CD4-positive, alpha-beta T cell treated with Interleukin-21 for 1 hour (primary cell): ENCODE measurements at places on chromosomes 5 and 9.

- peak; percentile 36 for DNase-seq
Measured at GRCh38 chr5:68285075-68285840, 69.7 kb downstream of the PIK3R1 start.

GRCh38 chr5:169637085-169637548, at the start of gene DOCK2:
Gene DOCK2 (plus strand): TSS chr5:169637275. CDS start chr5:169637327, 52 bp downstream.
- DNase-seq, result peak; percentile 71

DNA sequence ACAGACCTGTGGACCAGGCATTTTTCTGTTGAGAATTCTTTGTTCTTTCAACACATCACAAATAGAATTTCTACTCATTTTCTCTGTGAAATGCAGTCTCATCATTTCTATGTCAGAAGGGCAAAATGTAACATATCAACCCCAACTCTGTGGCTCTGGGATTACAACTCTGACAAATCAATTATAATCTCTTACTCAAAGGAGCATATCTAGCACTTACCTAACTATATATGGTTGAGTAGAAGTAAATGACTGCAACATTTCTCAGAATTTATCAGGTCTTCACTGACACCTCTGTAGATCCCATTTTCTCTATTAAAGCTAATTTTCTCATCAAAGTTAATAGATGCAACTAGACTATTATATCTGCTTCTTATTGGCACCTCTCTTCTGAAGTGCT, 64.8 kb downstream of the GABRG2 start:
- DNase-seq, result no peak

- no peak for DNase-seq
Measured at GRCh38 chr9:4547016-4547415, 56.7 kb downstream of the SLC1A1 start.

GRCh38 chr5:88583471-88583870, 299.5 kb downstream of the MEF2C start:
- DNase-seq, result no peak

DNA sequence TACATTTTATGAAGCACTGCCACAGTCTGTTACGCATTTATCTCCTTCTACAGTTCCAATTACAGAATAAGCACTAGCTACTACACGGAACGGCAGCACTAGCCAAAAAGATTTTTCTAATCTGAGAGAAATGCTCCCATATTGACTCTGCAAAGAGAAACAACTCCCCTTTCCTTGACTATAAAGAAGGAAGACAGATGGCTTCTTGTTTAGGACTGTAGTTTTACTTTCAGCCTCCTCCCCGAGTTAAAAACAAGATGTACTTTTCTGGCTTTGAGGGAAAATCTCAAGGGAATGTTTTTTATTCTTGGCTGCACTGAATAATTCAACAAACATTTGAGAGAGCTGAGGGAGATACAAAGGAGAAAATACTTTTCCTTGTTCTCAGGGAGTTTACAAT, 1.9 kb upstream of the SLC44A1 start:
- DNase-seq, result no peak

DNA sequence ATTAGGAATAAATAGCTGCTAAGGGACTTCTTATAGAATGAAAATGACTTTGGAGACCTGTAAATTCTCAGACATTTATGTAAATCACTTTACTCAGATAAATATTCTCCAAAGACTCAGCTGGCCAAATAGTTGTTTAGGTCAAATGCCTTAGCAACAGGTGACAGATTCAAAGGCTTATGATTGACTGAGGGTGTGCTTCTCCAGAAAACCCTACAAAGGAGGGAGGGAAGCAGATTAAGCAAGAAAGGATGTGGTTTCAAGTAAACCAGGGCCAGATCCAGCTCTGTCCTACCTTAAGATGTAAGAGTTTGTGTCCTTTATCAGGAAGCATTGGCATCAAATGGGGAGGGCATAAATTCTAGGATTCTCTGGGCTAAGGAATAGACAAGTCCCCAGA, 433.0 kb downstream of the TLE1 start:
- DNase-seq, result no peak

DNA sequence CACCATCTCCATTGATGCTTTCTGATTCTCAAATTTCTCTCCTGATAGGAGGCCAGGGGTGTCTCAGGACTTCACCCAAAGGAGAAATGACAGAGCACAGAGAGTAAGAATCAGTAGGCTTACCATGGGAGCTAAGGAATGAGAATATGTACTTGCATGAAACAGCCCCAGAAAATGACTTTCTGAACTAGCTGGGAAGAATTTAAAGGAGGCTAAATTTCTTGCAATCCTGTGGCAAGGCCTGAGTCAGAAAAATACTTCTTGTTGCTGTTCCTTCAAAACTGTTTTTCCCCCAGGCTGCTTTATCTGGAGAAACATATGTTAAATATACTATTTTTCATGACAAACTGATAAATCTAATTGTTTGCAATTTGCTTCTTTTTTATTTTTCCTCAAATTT, 53.4 kb upstream of the FBXL7 start:
- DNase-seq, result no peak

DNA sequence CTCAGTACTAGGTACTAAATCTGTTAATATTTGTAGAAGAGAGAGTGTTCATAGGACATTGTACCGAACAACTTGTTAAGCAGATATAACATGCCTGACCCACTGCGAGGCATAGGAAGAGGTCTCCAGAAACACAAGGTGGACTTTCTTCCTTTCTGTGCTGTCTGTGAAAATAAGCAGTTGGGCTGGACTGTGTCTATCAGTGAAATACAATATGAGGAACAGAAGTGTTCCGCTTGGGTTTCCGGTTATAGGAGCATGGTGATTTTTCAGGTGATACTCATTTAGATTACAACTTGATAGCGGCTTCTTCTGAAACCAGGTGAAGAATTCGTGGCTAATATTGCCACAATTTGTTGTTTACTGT, 60.9 kb upstream of the TLR4 start:
- DNase-seq, result no peak

DNA sequence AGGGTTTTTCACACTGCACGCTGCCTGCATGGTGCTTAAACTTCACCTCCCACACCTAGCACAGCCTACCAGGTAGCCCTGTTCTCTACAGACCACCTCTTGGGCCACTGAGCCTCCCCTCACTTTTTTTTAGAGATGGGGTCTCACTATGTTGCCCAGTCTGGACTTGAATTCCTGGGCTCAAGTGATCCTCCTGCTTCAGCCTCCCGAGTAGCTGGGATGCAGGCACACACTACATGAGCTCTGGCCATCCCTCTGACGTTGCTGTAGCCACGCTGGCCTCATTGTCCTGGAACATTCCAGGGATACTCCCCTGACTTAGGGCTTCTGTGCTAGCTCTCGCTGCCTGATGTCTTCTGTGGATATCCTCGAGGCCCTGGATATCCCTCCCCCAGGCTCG, 7.2 kb upstream of the CACFD1 start:
- no peak for DNase-seq

GRCh38 chr5:141853895-141854626, 24.1 kb downstream of the PCDH1 start:
- no peak for DNase-seq

- DNase-seq, result no peak
Measured at GRCh38 chr5:40554813-40555212, 124.9 kb upstream of the PTGER4 start.

DNA sequence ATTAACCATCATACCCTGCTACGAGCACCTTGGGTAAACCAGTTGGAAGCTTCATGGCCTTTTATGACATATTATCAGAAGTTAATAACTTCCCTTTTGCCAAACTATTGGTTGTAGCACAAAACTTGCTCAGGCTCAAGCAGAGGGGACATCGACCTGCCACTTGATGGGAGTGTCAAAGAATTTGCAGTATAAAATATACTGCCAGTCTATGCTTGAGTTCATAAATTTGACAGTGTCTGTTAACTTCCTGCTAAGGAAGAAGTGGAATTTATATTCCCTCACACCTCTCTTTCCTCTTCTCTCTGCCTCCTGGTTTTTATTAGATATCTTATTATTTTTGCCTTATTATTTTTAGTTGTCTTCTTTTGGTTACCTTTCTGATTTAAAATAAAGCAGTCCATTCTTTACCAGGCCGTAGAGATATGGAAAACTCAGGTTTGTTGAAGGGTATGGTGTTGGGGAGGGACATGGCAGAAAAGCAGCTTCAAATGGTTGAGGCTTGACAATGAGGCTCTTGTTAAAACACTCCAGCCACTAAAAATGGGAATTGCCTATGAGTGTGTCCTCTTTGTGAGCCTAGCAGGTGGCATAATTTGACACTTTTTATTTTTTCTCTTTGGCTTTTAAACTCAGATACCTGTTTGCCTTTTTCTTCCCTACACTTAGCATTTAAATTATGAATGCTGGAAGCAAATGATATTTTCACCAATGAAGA, 298.0 kb downstream of the DOCK8 start:
- DNase-seq, result no peak

GRCh38 chr5:92372766-92373165, 989.6 kb upstream of the ARRDC3 start:
- DNase-seq, result no peak

GRCh38 chr5:103718108-103718507, 155.5 kb upstream of the NUDT12 start:
- DNase-seq, result no peak

- no peak for DNase-seq
Measured at GRCh38 chr5:143592648-143593047, 189.2 kb upstream of the NR3C1 start.

- no peak for DNase-seq
Measured at GRCh38 chr9:92377876-92378275, 26.5 kb downstream of the OGN start.

GRCh38 chr9:78369639-78370219, 72.8 kb downstream of the PSAT1 start:
- DNase-seq, result peak; percentile 46

DNA sequence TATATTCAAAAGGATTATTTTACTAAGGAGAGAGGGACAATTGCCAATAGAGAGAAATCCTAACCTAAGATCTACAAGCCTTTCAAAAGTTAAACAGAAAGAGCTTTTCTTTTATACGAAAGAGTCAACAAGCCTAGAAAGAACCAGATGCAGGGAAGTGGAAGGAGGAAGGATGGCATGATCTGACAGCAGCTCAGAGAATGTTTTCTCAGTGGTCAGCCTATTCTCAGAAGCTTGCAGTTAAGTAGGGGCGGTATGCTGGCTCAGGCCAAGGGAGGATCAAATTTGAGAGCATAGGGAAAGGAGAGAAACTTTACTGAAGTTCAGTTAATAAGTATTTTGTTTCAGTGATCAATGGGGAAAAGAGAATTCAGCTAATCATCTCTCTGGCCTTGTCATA, 88.0 kb upstream of the FTMT start:
- DNase-seq, result no peak

DNA sequence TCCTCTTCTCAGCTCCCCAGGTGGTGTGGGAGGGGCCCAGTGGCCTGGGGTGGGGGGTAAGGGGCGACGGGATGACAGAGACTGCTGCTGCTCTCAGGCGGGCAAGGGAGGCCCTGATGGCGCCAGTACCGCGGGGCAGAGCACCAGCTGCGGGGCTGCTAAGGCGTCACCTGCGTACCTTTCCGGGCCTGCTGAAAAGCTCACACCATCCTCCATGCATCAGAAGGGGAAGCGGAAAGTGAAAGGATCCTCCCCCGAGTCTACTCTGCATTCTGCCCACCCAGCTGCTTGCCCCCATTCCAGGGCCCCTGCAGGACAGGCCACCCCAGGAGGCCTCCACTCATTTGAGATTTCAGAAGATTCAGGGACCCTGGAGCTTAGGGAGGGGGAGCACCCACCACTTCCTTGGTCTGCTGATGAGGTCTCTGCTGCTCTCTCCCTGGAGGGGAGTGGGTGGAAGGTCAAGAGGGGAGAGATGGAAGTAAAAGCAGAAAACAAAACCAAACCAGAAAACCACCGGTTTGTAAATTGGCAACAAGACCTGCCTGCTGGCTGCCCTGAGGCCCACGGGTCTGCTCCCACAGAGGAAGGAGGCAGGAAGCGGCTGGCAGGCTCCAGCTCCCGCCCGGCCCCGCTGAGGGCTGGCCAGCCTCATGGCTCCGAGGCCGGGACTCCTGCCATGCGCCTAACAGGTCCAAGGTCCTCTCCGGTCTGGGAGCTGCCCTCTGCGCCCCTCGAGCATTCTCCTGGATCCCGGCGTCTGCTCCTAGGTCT, 33.6 kb downstream of the PRRT1B start:
- DNase-seq, result peak; percentile 59

- no peak for DNase-seq
Measured at GRCh38 chr5:3104429-3105060, 353.1 kb upstream of the IRX2 start.

GRCh38 chr5:69360442-69360841, 8.9 kb downstream of the AK6 start:
- DNase-seq, result no peak

DNA sequence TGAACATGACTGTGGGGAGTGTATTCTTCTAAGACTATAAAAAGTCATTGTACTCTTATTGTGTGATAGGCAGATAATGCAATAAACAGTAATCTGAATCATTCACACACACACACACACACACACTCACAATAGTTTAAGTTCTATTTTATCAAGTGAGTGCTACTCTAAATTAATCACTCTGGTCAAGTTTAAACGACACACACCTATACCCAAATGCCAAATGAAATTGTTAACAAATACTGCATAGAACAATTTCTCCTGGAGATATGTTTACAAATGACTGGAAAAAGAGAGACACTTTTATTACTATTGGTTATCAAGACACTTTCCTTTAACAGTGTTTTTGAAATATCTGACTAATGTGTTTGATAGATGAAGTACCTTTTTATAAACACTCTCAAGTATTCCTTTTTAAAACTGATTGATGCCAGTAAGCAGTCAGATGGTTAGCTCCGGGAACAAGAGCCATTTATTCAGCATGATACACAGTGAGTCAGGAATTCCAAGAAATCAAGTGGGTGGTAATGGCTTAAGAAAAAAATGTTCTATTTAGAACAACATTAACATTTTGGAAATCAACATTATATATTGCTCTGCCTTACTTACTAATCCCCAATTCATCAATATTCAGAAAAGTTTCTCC, 521.6 kb upstream of the ST8SIA4 start:
- DNase-seq, result no peak

GRCh38 chr9:2159521-2160454, 144.6 kb downstream of the SMARCA2 start:
- no peak for DNase-seq

DNA sequence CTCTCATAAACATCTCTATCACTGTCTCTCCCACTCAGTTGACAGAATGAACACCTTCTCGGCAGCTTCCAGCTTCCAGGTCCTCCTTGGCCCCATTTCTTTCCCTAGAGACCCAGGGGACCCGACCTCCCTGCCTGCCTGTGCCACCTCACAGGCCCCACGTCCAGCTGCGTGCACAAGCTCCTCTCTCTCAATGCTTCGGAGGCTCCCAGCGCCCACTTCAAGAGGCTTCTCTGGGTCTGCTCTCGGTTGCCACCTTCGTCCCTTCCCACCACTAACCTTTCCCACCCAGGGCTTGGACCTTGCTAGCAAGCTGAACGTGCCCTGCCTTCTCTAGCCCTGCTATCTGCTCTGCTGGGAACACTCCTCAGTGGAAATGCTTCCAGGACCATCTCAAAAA, 2.8 kb upstream of the N4BP3 start:
- DNase-seq, result no peak

GRCh38 chr9:136291306-136292025, 12.4 kb downstream of the CCDC187 start:
- DNase-seq, result no peak

DNA sequence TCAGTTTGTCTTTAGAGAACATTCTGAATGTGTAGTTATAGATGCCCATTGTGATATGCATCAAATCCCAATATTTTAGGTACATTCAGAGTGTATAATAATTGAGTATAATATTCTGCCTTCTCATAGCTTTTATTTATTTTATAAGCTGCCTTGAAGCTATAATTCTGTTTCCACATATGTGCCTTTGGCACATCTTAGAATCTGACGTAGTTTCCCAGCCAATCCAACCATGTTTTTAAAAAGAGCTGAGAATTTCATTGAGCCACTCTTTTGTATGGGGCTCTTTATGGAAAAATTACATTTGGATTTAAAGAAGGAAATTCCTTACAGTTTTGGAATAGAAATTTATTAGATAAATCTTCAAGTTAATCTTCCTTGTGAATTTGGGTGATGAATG, 65.4 kb downstream of the ADCY2 start:
- DNase-seq, result no peak
